ENCODE measurements at places on chromosomes 13 and 19. TPM values are rescaled to one million over a fixed set of nuclear protein-coding genes. Genes with fewer than 3 reads are reported as not detected.

GRCh38 chr13:76871432-76871831 lies 14.8 kb downstream of the KCTD12 start:
- DNase-seq = no peak

GRCh38 chr13:38990693-38991092 lies at the start of gene STOML3:
STOML3 (minus strand) TSS chr13:38990831; CDS start chr13:38990721, 110 bp downstream.
- no peak for DNase-seq

The C19orf53 gene
- total RNA-seq = 136 TPM

The FAM216B gene
- total RNA-seq = 12.7 TPM

DNA sequence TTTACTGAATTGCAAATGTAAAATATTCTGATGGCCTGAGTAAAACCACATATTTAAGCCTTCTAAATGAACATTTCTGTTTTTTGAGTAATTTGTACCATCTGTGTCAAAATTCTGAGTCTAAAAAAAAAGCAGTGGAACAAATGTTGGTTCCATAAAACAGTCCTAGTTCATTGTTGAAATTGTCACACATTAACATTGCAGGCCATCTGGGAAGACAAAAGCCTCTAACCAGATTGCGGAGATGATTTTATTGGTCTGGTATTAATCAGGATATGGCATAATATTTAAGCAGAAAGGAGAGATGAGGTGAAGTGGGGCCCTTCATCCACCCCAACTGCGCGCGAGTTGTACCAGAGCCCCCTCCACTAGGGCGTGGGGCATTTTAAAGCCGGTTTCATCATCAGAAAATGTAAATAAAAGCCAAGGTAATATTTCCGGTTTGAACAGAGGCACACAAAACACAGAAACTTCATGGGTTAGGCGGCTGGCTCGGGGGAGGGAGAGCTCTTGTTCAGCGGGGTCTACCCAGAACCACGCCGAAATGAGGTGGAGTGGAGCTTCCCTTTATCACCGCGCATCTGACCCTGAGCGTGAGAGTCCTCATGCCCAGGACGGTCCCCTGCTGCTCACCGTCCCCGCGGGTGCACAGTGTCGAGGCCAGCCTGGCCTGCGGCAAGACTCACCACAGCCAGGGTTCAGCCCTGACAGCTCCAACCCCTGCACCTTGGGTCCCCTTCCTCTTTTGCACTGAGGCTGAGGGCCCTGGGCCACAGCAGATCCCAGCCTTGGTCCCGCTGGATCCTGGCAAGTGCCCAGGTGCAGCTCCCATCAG lies 169.2 kb downstream of the URI1 start:
- no peak for DNase-seq

DNA sequence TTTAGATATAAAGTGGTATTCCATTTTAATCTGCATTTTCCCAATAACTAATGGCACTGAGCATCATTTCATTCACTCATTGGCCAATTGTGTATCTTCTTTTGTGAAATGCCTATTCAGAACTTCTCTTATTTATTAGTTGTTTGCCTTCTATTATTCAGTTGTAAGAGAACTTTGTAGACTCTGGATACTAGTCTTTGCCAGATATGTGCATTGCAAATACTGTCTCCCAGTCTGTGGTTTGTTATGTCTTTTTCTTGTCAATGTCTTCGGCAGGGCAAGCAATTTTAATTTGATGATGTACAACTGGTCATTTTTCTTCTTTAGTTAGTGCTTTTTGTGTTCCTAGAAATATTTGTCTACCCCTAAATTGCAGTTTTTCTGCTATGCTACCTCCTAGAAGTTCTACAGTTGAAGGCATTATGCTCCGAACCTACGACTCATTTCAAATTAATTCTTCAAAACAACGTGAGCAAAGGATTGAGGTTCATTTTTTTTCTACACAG lies 115.9 kb downstream of the TSHZ3 start:
- no peak for DNase-seq
